ENCODE measurements at places on chromosomes 4 and X.

GRCh38 chr4:146245850-146246249 lies 31.5 kb downstream of the REELD1 start:
- DNase-seq, result no peak

DNA sequence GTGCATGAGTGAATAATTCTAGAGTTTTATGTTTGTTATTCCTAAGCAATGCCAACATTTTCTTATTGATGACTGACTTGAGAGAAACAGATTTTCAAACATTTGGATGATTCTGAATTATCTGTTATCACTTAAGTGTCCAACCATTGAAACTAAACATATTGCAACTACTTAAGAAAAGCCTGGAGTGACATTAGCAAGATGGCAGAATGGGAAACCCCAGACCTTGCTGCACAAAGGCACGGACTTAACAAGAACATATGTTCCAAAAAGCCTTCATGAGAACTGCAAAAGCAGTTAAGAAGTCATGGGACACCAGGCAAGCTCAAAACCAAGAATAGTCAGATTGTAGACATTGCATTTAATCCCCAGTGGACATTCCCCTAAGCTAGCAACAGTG lies 215.1 kb downstream of the DCHS2 start:
- DNase-seq, result no peak

DNA sequence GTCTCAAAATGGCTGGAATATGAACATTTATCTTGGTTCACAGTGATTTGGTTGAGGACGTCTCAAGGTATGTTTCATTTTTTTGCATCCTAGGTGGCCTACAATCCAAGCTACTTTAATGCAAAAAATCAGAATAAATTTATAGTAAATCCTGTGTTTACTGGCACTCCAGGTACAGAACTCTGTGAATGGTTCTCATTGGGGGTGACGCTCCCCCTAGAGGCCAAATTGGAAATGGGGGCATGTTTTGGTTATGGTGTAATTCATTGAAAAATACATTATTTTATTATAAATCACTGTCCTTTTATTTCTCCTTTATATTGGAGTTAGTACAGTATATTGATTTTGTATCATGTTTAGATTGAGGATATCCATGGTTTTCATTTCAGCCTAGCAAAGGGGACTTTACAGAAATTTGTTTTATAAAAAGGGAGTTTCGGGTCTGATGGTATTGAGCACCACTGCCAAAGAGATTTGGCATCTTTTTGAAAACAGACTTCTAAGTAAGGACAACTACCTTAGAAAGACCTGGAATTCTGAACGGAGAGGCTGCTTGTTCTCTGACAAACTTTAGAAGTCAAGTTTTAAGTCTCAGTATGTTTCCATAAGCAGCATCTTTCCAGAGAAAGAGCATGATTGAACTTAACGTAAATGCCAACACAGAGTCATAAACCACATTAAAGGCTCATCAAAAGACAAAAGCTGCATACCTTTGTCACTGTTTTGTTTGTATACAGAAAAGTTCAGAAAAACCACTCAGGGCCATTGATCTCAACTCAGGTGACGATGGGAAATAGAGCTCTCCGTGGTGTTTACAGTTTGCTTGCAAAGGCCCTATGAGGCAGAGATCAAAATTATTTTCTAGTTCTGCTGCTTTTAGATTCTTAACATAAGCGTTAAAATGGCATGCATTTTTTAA lies 19.4 kb downstream of the MTM1 start:
- no peak for DNase-seq

- DNase-seq, result no peak
Measured at GRCh38 chr4:140130677-140131076, 23.3 kb downstream of the MAML3 start.

GRCh38 chr4:123043793-123044425 lies 121.5 kb upstream of the NUDT6 start:
- no peak for DNase-seq

DNA sequence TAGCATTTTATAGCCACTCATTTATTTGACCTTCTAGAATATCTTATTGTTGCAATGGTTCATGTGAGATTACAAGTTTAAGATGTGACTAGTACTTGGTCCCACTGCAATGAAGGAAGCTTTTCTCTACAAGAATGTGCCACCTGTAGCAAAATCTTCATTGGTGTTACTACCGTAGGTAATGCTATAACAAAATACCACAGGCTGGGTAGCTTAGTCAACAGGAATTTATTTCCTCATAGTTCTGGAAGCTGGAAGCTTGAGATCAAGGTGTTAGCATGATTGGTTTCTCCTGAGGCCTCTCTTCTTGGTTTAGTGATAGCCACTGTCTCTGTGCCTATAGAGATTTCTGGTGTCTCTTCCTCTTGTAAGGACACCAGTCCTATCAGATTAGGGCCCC lies 441.0 kb downstream of the GPM6A start:
- no peak for DNase-seq

DNA sequence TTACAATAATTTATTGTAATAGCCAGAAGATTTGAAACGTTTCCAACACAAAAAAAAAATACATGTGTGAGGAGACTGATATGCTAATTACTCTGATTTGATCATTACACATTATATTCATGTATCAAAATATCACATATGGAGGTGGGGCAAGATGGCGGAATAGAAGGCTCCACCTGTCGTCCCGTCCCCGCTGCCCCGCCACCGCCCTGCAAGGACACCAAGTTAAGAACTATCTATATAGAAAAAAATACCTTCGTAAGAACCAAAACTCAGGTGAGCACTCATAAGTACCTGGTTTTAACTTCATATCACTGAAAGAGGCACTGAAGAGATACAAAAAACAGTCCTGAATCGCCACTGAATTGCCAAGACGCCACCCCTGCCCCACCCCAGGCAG lies 60.9 kb upstream of the SCRG1 start:
- DNase-seq, result no peak

- no peak for DNase-seq
Measured at GRCh38 chrX:39384996-39385395, 583.7 kb downstream of the MID1IP1 start.

GRCh38 chrX:110218591-110218990 lies 99.3 kb downstream of the AMMECR1 start:
- DNase-seq, result no peak
